Fibroblast of skin of scalp (primary cell): ENCODE measurements at places on chromosomes 16 and 17.
A peak's percentile ranks its signal among the peaks of the same experiment; 100 is the strongest.

DNA sequence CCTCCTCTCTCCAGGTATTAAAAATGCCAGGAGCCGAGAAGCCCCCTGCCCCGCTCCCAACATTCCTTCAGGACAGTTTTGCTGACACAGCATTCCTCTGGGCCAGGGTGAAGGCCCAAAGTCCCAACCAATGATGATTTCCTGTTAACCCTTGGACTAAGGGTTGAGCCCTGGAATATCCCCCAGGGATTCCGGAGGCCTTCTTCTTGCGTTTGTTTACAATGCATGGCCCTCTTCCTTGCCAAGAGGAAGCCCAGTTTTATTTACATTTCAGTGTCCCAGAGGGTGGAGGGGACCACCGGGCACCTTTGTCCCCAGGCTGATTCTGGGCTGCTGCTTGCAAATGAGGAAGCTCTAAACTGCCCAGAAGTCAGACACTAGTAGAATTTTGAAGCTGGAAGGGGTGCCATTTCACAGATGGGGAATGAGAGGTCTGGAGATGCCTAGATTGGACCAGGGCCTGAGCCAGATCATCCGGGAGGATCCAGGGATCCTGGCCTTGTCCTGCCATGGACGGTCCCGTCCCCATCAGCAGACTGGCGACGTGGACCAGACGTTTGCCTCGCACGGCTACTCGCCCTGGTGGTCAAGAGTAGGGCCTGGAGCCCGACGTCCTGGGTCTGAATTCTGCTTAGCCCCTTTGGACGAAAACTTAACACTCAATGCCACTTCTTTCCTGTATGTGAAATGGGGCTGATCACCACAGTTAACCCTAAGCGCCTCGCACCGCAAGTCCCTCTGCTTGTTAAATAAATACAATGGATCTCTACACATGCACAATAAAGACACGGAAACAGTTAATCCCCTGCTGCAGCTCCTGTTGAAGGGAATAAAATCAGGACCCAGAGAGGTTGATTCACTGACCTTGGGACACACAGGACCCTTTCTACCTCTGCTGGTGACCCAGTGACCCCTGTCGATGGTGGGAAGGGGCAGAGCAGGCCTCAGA, 55.6 kb upstream of the CIBAR2 start:
- no peak for DNase-seq

GRCh38 chr17:59812139-59812538, 80.6 kb downstream of the TUBD1 start:
- no peak for DNase-seq

DNA sequence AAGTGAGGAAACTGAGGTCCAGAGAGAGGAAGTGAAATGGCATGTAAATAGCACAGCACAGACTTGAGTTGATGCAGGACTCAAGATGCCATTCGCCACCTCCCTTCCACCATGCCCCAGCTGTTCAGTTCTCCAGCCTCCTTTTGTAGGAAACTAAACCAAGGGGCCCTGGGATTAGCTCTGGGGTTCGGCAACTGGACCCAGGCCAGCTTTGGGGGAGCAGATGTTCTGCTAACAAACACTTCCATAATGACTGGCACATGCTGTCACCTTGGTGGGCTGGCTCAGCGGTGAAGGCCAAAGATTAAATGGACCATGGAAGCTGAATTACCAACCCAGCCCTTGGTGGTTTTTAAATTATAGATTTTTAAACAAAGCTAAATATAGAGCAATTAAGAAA, 77.0 kb downstream of the IRX6 start:
- no peak for DNase-seq

DNA sequence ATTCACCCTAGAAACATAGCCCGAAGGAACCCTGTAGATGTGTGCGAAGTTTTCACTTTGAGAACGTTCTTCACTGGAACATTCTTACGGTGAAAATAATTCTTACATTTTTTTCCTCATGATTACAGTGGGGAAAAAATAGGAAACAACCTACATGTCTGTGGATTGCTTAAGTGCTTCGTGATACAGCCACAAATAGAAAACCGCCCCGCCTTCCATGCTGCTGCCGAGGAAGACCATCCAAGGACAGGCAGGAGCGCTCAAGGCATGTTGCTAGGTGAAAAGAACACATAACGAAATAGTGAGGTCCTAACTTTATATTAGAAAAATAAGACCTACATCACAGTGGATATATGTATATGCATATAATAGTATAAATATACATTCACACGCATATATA, 78.8 kb downstream of the BMERB1 start:
- no peak for DNase-seq

GRCh38 chr16:11253009-11253994, 2.7 kb downstream of the SOCS1 start:
- DNase-seq = no peak

DNA sequence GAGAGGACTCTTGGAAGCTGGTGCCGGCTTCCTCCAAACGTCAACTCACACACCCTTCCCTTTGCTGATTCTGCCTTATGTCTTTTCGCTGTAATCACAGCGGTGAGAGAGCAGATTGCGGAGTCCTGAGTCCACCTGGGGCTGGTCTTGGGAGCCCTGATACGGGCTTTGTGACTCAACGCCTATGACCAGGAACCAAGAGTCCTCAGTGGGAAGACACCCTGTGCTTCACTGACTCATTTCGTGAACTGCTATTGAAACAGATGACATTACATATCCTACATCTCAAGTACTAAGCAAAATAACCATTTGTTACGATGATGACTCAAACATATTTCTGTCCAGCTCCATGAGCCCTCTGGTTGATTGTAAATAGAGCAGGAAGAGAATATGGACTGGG, 90.7 kb upstream of the CREBBP start:
- peak; percentile 79 for DNase-seq

GRCh38 chr17:49859991-49860953, 12.4 kb upstream of the TAC4 start:
- DNase-seq = no peak
